H4 (cell line): ENCODE measurements at places on chromosomes 11 and 22. TPM values are rescaled to one million over a fixed set of nuclear protein-coding genes. Genes with fewer than 3 reads are reported as not detected.

DNA sequence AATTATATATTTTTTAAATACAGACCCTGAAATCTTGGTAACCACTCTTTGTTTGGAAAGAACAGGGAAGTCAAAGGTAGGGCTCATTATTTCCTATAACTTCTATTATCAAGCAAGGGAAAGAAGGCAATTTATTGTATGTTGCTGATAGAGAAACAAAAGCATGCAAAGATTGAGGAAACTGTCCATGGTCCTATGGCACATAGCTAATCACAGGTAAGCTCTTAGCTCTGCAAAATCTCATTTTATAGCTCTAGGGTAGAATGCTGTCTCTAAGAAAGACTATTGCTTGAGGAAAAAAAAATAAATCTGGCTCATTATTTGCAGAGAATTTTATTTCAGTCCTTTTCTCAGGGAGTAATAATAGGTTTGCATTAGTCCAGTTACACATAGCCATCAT is 7.4 kb upstream of the GUCY1A2 start:
- DNase-seq = no peak

DNA sequence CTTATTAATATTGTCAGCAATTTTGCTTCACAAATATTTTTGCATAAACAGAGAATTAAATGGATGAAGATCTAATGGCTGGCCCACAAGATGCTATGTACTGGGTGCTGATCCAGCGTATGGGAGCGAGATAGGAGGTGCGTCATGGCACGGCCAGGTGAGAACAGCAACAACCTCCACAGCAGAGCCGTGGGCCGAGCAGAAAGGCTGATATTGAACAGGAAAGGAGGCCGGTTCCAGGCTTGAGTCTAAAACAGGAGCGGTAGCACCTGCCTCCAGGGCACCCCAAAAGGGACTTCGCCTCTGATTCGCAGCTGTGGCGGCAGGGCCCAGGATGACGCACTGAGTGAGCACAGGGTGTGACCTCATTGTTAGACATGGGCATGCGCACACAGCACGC is 1502.1 kb downstream of the TBC1D22A start:
- no peak for DNase-seq

DNA sequence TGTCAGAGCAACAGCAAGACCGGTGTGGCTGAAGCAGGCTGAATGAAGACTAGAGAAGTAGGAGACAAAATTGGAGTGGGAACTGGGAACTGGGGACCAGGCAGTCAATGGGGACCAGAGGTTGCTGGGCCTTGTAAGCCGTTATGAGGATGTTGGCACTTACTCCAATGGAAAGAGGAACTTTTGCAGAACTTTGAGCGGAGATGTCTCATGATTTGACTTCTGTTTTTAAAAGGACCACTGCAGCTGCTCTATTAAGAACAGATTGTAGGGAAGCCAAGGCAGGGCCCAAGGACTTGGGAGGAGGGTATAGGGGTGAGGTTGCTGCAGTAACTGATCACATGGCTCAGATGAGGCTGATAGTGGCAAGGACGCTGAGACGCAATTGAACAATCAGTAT is 34.2 kb downstream of the IL18 start:
- no peak for DNase-seq

- DNase-seq = peak; percentile 71
Observed at GRCh38 chr11:114262681-114263512, 33.3 kb upstream of the NNMT start.

CKAP5 gene
- 54.6 and 71.4 TPM in 2 replicates for total RNA-seq

- no peak for DNase-seq
Observed at GRCh38 chr11:61054513-61054912, 47.8 kb upstream of the CD5 start.

- no peak for DNase-seq
Observed at GRCh38 chr22:23850136-23850611, 7.5 kb upstream of the SLC2A11 start.

DNA sequence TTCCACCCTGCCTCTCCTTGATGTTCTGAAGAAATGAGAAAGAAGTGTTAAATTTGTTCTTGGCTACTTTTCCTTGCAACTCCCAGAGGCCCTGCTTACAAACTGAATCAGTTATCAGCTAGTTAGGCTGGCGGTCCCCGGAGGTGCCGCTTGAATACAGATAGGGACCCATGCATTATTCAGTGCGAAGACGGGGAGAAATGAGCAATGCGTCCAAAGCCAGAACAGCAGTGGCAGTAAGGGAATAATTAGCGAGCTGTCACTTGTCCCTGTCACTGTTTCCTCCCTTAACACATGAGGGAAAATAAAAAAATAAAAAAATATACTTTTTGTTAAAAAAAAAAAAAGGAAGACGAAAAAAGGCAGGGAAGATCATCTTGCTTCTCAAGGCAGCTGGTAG is 528.1 kb downstream of the MN1 start:
- no peak for DNase-seq

- DNase-seq = no peak
Observed at GRCh38 chr22:25080855-25081254, 118.8 kb upstream of the CRYBB3 start.

GRCh38 chr11:69392104-69392653 is 89.3 kb upstream of the LINC01488 start:
- DNase-seq = no peak

GRCh38 chr11:16936643-16937042 is 77.6 kb downstream of the PLEKHA7 start:
- no peak for DNase-seq

DNA sequence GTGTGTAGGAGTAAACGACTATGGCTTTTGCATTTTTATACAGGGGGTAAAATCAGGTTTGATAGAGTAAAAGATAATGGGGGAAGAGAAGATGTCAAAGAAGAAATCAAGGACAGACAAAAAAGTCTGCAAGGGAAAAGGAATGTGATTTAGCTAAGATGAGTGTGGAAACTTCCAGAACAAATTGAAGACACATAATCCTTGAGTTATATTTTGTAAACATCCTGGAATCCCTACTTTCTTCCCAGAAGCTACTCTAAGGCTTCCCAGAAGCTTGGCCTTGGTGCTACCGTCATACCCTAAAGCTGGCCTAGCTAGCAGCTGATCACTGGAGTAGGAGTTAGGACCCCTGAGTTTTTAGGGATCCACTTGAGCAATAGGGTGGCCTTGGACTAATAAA is 82.4 kb downstream of the BLID start:
- no peak for DNase-seq

ALKBH3 gene
- total RNA-seq = 71.9 and 76.8 TPM in 2 replicates

DNA sequence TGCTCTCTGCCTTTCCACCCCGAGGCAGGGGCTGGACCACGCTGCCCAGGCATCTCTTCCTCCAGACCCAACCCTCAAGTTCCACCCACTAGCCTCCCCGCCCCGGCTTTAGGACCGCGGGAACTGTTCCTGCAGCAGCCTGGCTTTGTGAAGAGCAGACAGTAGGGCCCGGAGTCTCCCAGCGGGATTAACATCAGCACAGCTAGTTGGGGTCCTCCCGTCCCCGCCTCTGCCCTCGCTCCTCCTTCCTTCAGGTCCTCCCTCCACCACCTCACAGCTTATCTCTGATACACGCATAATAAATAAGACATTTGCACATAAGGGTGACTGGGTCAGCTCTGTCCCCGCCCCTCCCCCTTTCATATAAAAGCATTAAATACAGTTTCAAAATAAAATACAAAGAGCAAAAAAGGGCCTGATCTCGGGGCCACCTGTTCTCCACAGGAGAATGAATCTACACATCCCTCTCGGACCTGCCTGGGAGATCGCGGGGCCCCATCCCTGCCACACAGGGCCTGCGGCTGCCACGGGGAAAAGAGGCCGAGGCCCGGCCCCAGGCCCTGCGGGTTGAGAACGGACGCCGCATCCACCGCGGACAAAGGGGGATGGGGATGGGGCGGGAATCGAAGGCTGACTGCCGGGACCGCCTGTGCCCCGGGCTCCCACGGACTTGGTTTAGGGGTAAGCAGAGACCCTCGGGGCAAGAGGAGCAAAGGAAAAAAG is 6.5 kb downstream of the ZFTA start:
- no peak for DNase-seq

DNA sequence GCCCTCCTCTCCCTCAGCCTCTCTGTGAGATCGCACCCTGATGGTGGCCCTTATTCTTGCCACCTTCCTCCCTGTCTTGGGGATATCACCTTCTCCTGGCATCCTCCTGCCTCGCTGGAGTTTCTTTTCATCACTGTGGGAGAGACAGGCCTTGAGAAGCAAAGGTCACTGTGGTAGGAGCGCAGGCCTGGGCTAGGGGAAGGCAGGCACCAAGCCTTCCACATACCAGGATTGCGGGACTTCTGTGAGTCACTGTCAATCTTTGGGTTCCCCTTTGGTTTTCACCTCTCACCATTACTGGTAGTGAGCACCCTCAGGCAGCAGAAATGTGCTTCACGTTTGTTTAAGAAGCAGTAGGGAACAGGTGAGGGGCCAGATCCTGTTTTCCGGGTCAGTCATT is 31.2 kb upstream of the B3GAT1 start:
- no peak for DNase-seq

DNA sequence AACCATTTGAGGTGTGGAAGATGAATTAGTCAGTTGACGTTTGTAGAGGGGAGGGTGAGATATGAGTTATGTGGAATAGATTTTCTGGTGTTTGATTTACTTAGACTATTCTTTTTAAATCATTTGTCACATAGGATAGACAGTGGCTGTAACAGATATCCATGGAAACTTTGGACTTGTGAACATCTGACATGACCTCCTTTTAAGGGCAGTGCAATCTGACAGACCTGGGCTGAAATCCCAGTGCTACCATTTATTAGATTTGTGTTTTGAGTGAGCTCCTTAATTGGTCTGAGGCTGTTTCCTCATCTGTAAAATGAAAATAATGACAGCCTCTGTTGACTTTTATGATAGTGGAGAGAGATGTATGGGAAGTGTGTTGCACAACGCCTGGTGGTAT is 159.9 kb downstream of the TEAD1 start:
- no peak for DNase-seq

DNA sequence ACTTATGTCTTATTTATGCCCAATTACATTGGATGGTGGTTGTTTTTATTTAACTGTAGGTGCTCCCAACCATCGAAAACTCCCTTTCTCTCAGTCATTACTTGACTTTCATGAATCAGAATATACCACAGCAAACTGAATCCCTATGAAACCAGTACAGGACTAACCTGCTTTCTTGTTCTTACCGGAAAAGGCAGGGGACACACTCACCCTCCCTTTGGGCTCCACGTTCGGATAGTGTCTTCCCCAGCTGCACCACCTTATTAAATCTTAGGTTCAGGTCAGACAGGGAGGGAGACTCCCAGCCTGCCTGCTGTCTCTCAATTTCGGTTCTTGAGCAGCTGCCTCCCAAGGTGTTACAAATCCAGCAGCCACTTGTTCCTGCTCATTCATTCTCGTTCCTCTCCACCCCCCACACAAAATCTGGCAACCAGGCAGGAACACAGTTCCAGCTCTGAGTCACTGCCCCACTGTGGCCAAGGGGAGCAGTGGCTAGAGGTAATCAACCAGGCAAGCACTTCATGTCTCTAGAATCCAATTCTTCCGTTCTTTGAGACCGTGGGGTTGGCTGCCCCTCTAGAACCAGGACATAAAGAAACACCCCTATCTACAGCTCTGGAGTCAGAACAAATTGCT is 133.0 kb downstream of the PLEKHA7 start:
- peak; percentile 31 for DNase-seq

DNA sequence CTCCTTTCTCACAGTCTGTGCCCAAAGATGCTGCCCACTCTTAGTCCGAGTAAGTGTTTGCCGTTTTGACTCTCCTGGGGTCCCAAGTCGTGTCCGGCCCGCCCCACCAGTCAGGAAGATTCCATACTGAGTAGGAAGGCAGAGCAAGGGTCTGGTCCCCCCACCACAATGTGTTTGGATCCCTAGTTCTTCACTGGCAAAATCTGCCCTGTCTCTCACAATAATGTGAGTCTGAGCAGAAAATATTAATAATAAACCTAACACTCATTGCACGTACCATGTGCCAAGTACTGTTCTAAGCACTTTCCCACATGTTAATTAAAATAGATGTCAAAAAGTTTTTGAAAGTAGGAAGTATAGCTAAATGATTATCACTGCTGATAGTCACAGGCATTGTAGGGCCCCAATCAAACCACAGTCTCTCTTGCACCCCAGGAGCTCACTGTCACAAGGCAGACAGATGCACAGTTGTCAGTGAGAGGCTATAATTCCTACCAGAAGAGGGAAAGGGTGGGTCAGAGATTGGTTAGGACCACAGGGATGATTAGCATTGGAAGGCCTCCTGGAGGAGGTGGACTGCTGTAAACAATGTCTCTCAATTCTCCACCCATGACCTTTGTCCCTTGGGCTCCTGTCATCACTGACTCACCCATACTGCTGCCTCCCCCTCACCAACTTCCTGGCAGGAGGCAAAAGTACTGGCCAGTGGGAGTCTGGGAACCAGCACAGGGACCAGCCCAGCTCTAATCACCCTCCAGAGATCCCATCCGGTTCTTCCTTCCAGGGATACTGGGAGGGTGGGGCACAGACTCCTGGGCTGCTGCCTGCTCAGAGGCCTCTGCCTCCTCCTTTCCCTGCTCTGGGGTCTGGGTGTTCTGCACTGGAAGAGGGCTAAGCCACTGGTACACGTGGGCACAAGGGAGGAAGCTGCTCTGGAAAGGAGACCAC is 1.0 kb upstream of the POLD4 start:
- peak; percentile 93 for DNase-seq

EXPH5 gene
- total RNA-seq = 0.49 and 2.1 TPM in 2 replicates

KRTAP5-2 gene
- total RNA-seq = not detected in 2 replicates

DNA sequence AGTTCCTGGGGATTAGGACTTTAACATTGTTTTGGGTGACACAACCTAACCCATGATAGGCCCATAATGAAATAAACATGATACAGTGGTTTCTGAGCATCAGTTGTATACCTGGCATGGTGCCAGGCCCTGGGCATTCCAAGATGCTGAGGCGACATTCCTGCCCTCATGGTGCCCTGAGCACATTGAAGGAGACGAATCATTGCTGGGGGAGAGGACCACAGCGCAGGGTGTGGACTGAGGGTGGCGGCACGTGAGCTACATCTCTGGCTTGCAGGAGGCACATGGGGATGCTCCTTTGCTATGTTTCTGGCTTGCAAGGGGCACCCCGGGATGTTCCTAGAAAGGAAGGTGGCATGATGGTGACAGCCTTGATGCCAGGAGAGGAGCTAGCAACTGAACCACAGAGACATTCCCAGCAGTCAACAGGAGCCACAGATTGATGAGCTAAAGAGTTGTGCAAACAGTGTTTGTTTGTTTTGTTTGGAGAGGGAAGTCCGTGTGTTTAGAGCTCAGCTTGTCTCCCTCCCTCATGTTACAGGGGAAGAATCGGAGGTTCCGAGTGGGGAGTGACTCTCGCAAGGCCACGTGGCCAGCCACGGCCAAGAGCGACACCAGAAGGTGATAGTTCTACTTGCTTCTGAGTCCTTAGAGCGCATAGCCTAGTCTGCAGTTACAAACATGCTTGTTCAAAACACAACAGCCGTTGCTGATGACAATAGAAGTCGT is 106.4 kb downstream of the MIAT start:
- DNase-seq = peak; percentile 75
